Right renal cortex interstitium (tissue), 3 donors: ENCODE measurements at places on chromosomes 1 and 21.

DNA sequence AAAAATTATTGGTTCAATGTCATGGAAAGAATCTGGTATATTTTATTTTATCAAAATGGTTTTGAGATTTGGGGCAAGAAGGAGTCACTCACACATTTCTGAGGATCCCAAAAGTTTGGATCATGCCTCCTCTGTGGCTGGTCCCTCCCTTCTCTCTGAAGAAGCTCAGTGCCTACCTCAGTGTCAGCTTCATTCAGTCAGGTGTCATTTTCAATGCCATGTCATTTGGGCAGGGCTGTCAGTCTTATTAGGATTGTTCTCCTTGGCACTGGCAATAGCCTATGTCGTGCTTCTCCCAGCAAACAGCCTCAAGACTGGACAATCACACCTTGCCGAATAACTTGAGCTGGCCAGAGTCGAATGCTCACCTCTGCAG, 264.5 kb upstream of the CAMK1G start:
- DNase-seq, result no peak

GRCh38 chr1:178918955-178919354, 48.1 kb upstream of the ANGPTL1 start:
- DNase-seq, result no peak

DNA sequence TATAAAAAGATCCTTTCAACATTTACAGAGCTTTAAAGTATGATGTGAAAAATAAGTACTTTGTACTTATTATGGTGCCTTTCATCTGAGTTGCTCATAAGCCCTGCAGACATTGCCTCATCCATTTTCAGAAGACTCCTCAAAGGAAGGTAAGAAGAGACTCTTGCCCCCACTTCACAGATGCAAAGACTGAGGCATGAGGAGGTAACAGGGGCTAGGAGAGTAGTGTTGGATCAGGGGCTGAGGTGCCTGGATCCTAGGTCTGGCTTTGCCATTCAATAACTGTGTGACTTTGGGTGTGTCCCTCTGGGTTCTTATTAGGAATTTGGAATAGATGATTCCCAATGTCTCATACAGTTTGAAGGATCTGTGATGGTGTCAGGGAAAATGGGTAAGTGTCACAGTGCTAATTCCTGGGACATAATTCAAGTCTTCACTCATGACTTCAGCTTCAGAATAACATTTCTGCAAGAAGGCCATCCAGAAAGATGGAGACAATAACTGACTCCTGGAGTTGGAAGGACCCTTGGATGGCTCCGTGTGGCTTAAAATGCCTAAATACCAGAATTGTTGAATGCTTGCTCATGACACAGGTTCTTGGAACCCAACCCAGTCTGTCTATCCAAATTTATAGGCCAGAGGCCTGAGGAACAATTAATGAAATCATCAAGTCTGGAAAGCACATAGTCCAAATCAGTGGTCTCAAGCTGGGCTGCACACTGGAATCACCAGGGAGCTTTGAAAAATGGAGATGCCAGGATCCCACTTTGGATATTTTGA, 93.1 kb upstream of the RUNX1 start:
- DNase-seq, result no peak

DNA sequence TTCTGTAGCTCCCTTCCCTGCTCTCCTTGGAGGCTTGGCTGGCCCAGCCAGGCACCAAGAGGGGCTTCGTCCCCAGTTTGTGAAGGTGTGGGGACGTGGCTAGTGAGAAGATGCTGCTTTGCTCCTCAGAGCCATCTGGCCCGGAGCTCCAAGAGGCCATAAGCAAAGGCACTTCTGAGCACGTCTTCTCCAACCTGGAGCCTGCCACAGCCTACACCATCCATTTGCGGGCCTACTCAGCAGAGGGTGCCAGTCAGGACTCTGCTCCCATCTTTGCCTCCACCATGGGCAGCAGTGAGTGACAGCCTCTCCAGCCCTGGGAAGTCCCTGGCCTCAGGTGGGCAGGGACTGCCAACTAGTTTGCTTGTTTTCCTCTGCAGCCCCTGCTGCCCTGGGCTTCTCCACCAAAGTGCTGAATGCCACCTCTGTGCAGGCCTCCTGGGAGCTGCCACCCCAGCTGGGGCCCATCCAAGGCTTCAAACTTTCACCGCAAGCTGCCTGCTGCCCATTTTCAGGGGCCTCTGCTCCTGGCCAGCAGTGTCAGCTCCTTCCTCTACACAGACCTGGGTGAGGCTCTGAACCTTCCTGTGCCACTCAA, 25.9 kb downstream of the SLC27A3 start:
- no peak for DNase-seq

- DNase-seq, result no peak
Measured at GRCh38 chr1:9590945-9591668, 2.4 kb downstream of the TMEM201 start.

- DNase-seq, result no peak
Measured at GRCh38 chr1:86953167-86953566, 38.7 kb downstream of the HS2ST1 start.

DNA sequence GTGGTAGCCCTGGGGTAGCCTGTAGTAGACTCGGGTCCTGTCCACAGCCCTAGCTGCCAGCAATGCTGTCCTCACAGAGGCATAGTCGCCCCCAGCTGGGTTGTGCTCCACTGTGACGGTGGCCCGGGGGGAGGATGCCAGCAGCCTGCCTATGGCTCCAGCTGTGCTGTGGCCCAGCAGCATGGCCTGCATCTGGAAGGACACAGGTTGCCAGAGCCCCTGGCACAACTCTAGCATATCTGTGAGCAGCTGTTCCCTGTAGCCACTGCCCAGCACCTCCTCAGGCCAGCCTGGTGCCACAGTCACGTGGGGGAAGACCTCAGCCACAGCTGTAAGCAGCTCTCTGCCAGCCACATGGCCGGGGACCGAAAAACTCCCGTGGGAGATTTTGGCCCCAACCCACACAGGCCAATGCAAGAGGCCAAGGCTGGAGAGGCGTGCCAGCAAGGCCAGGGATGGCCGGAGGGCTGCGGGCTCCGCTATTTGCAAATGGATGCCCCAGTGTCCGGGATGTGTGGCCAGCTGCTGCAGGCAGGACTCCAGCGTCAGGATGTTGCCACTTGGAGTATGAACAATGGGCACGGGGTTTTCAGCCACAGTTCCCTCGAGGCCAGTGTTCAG, 13.9 kb downstream of the FAM151A start:
- no peak for DNase-seq

DNA sequence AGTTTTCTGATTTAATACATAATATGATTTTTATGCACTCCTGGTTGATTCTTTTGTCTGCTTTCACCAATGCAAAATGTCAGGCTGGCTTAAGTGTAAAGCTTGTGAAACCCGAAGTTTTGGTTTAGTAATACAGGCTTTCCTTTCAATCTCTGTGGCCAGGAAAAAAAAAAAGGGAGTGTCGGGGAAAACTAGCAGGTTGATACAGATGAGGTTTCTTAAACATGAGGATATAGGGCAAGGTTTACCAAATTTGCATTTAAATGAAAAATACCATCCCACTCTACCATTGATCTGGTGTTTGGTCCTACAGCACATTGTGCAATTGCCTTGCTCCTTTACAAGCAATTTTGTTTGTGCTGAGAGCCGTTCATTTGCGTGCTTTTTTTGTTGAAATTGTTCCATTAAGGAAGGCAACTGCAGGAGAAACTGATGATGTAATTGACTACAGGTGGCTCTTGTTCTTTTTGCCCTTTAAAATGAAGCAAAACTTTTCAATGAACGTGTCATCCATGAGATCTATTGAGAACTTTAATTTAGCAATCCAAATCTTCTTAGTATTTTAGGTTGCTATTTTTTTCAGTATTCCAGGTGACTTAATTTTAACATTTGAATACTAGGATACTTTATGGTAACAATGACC, 22.7 kb downstream of the CLIC6 start:
- DNase-seq, result no peak

DNA sequence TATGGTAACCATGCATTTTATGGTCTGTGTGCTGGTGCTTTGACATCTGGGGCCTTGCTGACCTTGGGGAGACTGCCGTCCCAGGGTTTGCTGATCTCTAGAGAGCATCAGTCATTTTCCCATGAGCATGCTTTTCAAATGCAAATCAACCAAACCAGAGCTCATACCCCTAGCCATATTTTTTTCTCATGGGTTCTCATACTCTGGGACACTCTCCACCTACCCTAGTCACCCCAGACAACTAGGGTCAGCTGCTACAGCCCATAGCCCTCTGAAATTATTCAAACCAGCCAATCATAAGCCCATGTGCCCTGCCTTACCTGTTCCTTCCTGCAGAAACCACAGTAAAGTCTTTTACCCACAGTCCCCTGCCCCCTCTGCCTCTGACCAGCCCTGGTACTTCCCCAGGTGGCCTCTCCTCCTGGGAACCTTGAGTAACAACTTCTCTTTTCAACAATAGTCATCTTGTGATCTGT, 132.0 kb downstream of the MAP3K21 start:
- no peak for DNase-seq

DNA sequence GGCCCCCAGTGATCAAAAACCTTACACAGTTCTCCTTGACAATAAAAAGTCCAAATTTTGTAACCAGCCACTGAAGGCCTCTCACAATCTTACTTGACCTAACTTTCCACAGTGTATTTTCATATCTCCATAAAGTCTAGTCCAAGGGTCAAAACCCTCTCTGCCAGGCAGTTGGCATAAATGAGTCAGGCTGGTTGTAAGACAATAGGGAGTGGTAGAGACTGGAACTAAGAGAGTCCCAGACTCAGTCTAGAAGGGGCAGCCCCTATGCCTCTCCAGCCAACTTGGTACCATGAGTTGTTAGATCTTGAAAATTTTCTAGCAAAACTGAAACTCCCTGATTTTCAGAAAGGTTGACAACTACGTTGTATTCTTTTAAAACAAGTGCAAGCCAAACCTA, 21.0 kb downstream of the KIF21B start:
- no peak for DNase-seq

DNA sequence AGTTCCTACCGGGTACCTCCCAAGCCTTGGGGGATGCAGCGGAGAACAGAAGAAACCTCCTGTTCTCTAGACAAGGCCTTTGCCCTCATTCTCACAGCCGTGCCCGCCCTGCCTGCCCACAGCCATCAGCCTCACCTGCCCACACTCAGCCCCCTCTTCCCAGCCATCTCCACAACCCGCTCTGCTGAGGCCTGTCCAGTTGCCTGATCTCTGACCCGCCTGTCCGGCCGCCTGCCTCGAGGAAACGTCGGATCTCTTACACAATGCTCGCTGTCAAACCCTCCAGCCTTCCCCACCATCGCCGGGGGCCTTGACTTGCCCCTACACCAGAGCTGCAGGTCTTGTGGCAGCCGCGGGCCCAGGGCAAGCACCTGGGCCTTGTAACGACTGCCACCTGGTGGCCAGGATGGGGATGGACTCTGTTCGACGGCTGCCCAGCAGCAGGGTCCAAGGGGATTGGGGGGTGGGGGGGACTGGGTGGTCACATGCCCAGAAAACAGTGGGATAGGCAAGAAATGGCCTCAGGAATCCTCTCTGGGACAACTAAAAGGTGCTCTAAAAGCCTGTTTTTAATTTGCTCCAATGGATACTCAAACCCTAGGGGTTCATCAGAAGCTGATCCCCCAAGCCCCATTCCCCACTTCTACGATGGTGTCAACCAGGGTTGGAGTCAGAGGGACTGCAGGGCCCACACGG, 31.0 kb downstream of the SLC45A1 start:
- DNase-seq, result no peak

DNA sequence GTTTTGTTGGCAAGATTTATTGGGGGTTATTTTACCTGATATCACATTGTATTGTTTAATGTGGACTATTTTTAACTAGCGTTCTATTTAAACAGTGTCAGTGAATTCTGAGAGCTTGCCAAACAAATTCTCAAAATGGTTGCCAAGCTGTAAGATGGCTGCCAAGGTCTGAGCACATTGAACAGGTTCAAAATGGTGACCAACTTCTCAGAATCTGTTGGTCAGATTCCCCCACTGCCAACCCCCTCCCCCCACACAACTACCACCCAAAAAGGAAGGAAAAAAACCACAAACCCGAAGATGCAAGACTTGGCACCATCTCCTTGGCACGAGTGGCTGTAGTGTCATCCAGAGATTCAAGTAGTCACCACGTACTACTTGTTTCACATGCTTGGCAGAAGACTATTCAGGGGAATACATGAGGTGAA, 159.1 kb downstream of the NFIA start:
- DNase-seq, result no peak

GRCh38 chr1:33372677-33373076, 51.8 kb upstream of the A3GALT2 start:
- no peak for DNase-seq

DNA sequence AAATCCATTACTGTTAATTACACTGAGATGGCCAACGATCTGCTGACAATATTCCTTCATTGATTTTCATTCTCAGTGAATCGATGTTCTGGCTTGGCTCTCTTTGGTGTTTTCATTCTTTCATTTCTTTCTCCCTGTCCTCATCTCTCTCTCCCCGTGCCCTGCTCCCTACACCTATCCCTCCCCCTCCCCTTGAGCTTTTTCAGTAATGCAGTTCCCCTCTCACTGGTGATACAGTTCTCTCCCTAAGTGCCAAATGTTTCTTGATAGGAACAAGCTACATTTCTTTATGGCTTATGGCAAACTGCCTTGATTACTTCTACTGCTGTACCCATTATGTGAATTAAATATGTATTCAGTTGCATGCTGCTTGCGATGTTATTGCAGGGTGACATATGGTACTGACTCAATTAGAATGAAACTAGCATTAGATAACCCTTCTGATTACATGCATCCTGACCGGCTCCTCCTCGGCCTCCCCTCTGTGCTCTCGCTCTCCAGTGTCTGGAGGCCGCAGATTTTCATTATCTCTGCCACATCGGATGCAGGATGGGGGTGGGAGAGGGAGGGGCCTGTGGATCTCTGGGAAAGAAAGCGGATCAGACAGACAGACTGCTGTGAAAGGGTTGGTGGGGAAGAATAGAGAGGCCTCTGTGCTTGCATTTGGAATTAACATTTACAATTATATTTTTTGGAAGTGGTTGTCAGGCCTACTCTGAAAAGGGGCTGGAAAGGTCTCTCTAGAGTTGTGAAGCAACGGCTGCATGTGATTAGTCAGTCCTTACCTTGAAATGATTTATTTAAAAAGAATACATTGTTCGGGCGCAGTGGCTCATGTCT, 130.9 kb downstream of the PBX1 start:
- no peak for DNase-seq

DNA sequence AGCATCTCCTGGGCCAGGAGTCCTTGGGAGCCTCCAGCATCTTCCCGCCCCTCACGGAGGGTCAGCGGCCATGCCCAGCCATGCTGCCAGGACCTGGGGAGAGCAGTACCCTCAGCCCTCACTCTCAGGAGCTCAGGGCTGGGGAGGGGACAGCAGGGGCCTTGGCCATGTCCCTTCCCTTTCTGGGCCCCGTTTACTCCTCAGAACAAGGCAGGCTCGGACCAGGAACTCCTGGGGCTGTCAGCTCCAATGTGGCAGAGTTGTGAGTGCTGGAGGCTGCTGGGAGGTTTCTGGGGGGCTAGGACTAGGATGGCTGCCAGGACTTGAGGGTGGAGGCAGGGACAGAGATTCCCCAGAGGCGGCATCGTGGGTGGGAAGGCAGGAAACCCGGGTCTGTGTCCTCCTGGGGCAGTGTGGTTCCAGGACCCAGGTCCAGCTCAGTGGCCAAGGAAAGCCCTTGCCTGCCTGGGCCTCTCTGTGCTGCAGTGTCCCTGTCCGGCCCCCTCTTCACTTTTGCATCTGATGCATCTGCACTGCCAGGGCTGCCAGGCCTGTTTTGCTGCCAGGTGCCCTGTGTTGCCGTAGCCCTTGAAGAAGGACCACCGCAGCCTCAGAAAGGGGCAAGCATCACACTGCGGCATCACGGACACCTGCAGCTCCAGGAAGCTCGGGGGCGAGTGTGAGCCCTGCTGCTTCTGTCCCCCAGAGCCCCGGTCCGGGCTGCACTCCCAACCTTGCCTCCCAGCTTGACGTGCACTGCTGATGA, 223.9 kb downstream of the CAMTA1 start:
- DNase-seq, result no peak

GRCh38 chr1:24226749-24227148, 39.7 kb upstream of the IFNLR1 start:
- DNase-seq, result no peak
